CD4-positive, alpha-beta memory T cell (primary cell): ENCODE measurements at places on chromosomes 2 and 18.

DNA sequence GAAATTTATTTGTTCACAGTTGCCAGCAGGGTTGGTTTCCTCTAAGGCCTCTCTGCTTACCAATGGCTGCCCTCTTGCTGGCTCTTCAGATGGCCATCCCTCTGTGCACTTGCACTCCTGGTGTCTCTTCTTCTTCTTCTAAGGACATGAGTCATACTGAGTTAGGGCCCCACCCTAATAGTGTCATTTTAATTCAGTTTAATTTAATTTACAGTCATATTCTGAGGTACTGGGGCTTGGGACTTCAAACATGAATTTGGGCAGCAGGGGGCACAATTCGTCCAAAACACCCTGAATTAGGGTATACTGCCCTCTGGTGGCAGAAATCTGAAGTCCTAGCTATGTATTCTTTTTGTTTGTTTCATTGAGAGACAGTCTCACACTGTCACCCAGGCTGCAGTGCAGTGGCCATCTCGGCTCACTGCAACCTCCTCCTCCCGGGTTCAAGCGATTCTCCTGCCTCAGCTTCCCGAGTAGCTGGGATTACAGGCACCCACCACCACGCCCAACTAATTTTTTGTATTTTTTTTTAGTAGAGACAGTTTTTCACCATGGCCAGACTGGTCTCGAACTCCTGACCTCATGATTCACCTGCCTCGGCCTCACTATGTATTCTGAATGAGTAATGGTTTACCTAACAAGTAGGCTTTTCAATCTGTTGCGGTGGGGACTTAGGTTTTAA is 19.8 kb downstream of the SLC4A1AP start:
- DNase-seq = peak; percentile 87

- DNase-seq = no peak
Observed at GRCh38 chr18:62577765-62578164, 54.9 kb downstream of the ZCCHC2 start.

DNA sequence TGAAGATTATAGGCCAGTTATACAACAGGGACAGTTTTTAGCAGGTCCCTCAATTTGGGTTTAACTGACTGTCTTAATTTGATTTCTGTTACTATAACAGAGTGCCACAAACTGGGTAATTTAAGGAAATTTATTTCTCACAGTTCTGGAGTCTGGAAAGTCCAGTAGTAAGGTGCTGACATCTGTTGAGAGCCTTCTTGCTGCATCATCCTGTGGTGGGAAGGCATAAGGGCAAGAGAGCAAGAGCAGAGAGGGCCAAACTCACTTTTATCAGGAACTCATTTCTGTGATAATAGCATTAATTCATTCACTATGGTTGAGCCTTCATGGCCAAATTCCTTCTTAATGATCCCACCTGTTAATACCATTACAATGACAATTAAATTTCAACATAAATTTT is 36.5 kb downstream of the DIS3L2 start:
- no peak for DNase-seq

- DNase-seq = no peak
Observed at GRCh38 chr18:63553081-63553480, 10.9 kb downstream of the SERPINB12 start.

GRCh38 chr2:85682378-85682777 is 11.8 kb upstream of the GNLY start:
- no peak for DNase-seq

DNA sequence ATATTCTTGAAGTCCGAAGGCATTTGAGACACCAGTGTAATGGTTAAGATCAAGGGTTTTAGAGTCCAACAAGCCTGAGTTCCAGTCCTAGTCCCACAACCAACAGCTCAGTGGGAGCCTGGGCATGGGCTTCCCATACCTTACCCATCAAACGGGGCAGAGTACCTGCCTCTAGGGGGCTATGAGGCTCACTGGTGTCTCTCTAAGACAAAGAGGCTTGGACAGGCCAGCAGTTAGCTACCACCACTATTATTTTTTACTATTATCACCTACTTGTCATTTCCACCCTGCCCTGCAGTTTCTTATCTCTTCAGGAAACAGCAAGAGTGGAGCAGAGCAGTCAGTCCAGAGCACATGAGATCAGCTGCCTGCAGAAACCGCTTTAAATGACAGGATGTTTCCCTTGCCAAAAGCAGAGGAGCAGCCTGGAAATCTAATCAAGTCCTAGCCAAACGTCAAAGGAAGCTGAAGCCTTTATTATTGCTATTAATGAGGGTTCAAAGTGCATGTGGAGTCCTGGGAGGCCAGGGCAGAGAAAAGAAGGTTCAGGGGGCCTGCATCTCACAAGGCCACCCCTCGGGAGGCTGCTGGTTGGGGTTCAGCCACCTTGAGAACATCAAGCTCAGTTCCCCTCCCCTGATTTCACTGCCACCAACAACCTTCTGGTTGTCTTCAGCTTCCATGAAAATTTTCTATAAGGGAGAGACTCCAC is 66.6 kb downstream of the STPG4 start:
- no peak for DNase-seq

DNA sequence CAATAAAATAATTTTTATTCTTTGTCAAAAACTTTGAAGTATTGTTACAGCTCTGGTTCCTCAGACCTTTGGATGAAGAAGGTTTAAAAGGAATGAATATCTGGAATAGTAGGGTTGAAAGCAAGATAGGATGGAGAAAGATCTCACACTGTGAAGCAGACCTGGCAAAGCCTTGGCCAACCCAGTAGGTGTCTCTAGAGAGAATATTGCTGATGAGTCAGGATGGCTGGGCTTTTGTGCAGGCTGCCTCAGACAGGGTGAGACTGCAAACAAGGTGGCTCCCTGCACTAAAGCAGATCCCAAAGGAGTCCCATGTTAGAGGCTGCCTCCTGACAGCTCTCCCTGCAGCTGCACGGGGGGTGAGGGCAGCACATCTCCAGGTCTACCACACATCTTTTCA is 226.0 kb upstream of the ITGA4 start:
- no peak for DNase-seq

DNA sequence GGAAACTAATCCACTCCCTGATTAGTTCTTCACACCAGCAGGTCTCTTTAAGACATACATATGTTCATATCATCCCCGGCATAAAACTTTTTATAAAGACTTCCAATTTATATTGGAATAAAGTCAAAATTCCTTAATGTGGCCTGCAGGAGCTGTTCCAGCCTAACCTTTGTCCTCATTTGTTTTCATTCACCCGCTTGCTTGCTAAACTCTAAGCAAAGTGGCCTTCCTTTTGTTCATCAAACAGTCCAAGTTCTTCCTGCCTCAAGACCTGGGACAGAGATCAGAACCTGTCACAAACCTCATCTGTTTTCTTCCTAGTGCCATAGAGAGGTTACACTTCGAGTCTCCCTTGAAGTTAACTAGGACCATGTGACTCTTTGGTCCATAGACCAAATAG is 339.4 kb upstream of the ID2 start:
- DNase-seq = no peak

DNA sequence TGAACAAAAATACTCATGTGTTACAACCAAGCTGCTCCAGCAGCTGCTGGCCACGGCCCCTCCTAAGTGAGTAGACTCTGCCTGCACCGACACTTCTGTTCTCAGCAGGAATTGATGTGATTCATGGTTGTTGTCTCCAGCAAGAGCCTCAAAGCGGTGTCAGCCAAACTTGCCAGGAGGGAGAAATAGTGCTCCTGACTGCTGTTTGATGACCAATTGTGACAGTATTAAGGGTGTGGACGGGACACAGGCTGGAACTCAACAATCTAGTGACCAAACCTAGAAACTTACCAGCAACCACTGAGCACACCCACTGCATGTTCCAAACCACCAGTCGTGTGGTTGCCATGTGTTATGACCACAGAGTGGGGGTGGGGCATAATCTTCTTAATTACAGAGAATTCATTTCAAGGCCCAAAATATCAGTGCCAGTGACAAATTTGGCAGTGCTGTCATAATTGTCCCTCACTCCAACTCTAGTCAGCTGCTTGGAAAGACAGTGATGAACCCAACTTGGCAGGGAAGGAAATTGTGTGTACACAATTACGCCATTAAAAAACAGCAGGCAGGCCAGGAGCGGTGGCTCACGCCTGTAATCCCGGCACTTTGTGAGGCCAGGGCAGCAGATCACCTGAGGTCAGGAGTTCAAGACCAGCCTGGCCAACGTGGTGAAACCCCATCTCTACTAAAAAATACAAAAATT is 30.4 kb downstream of the FBLN7 start:
- DNase-seq = no peak

DNA sequence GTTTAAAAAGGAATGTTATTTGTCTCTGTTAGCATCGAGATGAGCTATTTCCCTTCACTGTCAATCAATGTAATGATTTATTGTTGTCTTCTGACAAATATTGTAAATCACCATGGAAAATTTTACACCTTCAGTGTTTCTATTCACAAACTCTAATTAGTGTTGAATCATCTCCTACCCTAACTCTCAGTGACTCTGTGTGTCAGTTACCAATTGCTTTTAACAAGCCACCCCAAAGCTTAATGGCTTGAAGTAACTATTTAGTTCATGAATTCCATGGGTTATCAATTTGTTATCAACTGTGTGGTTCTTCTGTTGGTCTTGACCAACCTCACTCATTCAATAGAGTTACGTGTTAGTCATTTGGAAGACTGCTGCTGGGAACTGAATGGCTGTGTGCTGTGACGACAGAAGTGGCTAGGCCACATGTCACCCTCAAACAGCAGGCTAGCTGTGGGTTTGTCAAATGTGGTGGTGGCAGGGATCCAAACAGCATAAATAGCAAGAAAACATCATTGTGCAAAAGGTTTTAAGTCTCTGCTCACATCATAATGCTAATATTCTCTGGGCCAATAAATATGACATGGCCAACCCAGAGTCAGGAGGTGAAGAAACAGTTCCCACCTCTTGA is 910.8 kb upstream of the CDH2 start:
- DNase-seq = no peak

GRCh38 chr18:22475426-22476100 is 57.8 kb upstream of the CTAGE1 start:
- no peak for DNase-seq

GRCh38 chr2:220555961-220556630 is 928.7 kb downstream of the SLC4A3 start:
- DNase-seq = no peak

GRCh38 chr2:142445551-142446072 is 314.8 kb upstream of the LRP1B start:
- DNase-seq = no peak

DNA sequence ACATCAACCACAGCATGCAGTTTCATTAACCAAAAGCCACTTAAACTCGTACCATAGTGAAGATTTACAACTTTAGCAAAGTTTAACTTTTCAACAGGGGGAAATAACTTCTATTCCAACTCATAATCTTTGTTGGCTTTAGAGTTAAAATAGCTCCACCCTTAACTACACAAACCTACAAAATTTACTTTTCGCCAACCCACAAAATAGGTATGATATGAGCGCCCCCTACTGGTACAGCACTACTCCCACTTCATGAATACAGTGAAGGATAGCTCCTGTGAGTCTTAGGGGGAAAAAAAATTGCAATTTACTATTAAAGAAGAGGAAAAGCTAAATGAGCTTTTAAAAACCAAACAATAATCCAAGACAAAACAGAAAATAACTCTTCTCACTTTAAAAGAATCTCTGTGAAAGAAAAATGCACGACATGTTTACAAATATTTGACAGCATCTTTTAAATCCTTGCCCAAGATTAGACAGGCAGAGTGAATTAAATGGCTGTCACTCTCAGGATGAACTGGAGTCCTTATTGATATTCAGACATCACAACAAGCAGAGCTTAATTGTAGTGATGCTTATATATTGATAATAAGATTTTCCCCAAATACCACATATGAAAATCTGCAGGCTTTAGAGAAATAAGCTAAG is 32.2 kb downstream of the TMEFF2 start:
- peak; percentile 66 for DNase-seq

DNA sequence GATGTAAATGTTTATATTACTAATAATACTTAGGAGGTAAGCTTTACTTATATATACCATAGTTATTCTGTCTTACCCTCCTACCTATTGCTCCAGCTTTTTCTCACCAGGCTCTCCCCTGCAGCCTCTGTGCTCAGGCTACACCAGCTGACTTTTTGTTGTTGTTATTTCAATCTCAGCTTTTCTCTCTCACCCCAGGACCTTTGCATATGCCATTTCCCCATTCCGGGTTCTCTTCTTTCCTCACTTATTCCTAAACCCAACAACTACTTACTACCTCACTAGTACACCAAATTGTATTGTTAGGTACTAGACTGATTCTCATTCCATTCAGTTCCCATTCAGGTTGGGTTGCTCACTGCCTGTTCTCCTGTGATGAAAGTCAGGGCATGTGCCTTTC is 156.2 kb upstream of the BOD1L2 start:
- DNase-seq = no peak

GRCh38 chr2:45255563-45255962 is 246.3 kb upstream of the SIX2 start:
- DNase-seq = no peak

GRCh38 chr2:52904355-52904891 is 863.2 kb upstream of the CHAC2 start:
- DNase-seq = no peak

DNA sequence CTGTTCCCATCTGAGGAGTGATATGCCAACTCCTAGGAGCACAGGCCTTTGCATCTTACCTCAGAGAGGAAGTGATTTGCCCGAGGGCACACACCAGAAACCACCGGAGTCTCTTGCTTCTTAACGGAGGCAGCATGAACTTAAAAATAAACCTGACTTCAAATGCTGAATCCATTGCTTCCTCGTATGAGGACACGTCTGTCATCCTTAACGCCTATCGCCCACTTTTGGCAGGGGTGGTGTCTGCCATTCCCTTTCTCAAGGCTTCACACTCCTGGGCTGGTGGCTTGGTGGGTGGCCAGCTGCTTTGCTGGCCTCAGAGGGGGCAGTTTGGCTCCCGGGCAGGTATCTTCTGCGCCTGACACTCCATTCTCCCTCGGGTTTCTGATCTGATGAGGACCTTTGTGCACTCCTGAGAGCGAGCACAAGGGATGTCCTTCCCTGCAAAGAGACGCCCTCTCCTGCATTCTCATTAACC is 1.1 kb upstream of the PREB start:
- no peak for DNase-seq

- no peak for DNase-seq
Observed at GRCh38 chr2:106278112-106278876, 84.2 kb upstream of the UXS1 start.

- DNase-seq = no peak
Observed at GRCh38 chr2:158481116-158481515, 24.4 kb downstream of the PKP4 start.

- peak; percentile 43 for DNase-seq
Observed at GRCh38 chr18:21741562-21742314, 1.1 kb downstream of the MIB1 start.

DNA sequence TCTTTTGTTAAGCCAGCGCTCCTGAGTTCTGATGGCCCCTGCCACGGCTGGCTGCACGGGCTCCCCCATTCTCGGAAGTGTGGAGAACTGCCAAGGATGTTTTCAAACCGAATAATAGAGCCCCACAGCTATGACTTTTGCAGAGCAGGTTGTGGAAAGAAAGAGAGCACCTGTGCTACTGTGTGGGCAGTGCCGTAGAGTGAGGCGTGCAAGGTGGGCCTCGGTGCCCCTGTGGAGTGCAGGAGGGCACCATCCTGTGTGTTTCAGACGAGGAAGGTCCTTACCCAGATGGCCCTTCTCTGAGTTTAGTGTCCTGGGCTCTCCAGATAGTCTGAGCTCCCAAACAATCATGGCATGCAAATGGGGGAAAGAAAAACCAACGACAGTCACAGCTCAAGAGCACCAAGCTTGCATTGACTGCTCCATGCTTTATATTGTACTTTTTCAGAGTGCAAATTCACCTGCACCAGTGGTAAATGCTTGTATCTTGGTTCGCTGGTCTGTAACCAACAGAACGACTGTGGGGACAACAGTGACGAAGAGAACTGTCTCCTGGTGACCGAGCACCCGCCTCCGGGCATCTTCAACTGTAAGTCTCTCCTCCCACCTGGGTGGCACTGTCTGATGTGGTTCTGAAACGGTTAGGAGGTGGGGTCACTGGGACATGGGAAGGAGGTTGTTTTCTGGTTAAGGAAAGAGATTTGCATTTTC is 219.4 kb downstream of the LDLRAD4 start:
- DNase-seq = peak; percentile 71
